NCI-H187 (cell line): ENCODE measurements at places on chromosomes 7 and 10.

DNA sequence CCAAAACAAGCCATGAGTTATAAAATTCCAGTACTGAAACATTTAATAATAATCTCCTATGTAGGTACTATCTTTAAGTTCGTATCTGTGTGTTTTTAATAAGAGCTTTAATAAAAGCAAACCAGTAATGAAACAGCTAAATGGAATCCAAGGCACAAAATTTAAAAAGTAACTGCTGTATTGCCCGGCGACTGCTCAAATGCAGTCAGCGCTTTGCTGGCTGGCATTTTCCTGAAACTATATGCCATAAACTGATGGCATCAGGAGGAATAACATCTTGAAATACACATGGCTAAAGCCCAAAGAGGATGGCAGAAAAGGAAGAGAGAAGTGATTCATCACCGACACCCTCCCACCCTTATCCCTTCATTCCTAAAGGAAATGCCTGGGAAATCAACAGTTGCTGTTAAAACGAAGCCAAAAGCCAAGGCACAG, 133.1 kb downstream of the CUBN start:
- DNase-seq, result no peak

DNA sequence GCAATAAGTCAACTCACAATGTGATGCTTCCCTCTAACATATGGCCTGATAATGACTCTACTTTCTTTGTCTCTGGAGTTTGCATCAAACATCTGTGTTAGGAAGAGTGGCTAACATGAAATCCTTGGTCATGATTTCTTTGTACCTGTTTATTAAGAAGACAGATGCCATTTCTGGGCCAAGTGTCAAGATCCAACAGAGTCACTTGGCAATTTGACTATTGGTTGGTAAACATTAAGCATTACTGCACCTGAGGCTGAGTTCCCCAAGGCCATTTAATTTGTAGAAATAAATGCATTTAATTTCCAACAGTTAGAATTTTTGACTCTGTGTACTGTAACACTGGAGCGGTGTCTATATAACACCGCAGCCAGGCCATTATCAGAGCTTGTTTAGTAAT, 403.7 kb downstream of the GALNT17 start:
- DNase-seq, result no peak

- no peak for DNase-seq
These were observed 187.8 kb downstream of the CRPPA start for GRCh38 chr7:16233517-16233916.

DNA sequence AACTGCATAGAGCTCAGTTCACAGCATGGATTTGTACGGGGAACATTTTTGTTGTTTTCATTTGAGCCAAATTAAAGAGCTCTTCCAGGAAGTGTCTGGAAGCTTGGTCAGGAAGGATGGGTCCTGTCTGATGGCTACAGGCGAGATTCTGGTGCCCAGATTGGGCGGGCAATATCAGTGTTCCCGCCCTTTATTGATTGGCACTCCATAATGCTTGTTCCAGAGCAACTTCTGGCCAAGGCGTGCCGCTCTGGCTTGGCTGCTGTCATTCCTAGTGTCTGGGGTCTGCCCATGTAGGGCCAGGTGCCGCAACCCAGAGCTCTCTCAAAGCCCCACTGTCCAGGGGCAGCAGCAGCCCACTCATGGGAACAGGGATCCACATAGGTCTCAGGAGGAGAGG, 45.9 kb downstream of the RAMP3 start:
- no peak for DNase-seq

DNA sequence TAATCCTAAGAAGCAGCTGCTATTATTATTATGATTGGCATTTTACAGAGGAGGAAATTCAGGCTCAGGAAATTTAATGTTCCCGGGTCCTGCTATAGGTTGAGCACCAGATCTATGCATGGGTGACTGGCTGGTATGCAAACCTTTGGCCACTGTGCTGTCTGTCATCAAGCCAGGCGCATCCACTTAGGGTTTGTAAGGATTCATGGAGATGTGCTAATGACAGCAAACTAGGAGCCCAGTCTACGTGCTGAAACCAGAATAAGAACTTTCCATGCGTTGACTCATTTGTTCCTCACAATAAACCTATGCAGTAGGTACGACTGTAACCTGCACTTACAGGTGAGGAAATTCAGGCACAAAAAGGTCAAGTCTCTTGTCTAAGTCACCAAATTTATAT, 64.5 kb upstream of the ZMIZ1 start:
- no peak for DNase-seq

- DNase-seq, result no peak
These were observed 384.2 kb downstream of the SUGCT start for GRCh38 chr7:40519009-40519408.

GRCh38 chr10:122544493-122544892, 16.1 kb upstream of the DMBT1 start:
- no peak for DNase-seq

DNA sequence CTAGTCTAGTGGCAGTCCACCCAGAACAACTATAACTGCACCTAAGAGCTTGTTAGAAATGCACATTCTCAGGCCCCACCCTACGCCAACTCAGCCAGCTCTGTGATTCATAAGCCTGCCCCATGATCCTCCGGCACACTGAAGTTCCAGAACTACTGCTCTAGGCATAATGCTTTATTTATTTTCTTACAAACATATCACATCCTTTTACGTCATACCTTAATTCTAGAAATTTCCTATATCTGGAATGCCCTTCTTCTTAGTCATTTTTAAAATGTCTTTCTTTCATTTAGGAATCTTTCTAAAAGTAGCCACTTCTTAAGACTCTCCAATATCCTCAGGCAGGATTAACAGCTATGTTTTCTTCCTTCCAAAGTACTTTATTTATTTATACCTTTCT, 480.1 kb downstream of the INHBA start:
- DNase-seq, result no peak
